ENCODE measurements at places on chromosomes 5 and 9. TPM values are rescaled to one million over a fixed set of nuclear protein-coding genes. Genes with fewer than 3 reads are reported as not detected.

The IL3 gene
- not detected for total RNA-seq

- DNase-seq, result no peak
Observed at GRCh38 chr5:9473624-9474023, 72.3 kb downstream of the SEMA5A start.

The ESM1 gene
- not detected for total RNA-seq

DNA sequence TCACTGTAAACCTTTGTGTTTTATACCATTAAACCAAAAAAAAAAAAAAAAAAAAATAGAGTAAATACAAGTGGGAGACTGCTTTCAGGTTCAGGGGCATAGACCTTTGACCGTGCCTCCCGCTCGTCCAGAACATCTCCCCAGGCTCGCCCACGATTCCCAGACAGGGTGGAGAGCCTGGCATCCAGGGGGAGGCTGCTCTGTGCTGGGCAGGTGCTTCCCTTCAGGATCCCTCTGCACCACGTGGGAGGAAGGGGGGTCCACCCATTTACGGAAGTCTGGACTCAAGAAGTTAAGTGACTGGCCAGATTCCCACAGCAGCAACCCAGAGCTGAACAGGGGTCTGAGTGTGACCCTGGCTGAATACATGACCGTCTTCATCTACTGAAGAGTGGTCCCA lies 125.4 kb upstream of the LMX1B start:
- no peak for DNase-seq

GRCh38 chr5:139278540-139279274 lies 14.8 kb upstream of the MATR3 start:
- no peak for DNase-seq

Measured in bronchial epithelial cell (primary cell).